ENCODE measurements at places on chromosomes 7 and 10. TPM values are rescaled to one million over a fixed set of nuclear protein-coding genes. Genes with fewer than 3 reads are reported as not detected.

DNA sequence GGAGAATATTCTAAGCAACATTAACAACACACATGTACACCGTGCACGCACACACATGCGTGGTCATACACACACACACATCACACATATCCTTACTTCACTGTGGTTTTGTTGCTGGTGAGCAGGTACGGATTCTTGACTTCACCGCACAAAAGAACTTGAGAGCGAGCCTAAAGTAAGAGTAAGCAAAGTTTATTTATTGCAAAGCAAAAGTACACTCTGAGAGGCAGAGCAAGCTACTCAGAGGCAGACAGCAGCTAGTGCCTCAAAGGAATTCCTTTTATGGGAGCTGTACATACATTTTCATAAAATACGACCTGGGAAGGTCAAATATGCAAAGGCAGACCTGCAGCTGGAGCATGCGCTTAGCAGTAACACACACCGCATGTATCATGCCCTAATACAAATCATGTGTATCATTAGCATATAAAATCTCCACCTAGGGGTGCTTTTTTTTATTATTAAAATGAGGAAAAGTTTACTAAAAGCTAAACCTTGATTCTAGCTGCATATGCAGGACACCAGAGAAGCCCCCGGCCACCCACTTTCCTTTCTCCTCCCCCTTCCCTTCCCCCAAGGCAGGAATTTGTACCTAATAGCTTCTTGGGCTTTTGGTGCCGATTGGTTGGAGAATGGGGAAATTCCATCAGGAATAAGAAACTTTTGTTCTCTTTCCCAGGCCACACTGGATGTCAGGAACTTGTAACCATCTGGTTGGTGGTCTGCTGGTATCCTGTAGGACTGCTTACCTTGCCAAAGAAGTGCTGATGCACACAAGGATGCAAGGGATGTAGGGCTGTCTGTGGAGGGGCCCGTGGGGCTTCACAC is 16.5 kb upstream of the GPR37 start:
- H3K4me1 ChIP-seq: peaks cover 15% of the 10 kb centered on the region
- no peak overlapping the region for H3K4me3 ChIP-seq
- H3K36me3 ChIP-seq: no peaks in the 10 kb centered on the region
- DNase-seq: no peak
- H3K27ac ChIP-seq: no peak overlapping the region
- no peaks in the 10 kb centered on the region for H3K27me3 ChIP-seq

The TWIST1 gene
- total RNA-seq: 22.3 TPM

DNA sequence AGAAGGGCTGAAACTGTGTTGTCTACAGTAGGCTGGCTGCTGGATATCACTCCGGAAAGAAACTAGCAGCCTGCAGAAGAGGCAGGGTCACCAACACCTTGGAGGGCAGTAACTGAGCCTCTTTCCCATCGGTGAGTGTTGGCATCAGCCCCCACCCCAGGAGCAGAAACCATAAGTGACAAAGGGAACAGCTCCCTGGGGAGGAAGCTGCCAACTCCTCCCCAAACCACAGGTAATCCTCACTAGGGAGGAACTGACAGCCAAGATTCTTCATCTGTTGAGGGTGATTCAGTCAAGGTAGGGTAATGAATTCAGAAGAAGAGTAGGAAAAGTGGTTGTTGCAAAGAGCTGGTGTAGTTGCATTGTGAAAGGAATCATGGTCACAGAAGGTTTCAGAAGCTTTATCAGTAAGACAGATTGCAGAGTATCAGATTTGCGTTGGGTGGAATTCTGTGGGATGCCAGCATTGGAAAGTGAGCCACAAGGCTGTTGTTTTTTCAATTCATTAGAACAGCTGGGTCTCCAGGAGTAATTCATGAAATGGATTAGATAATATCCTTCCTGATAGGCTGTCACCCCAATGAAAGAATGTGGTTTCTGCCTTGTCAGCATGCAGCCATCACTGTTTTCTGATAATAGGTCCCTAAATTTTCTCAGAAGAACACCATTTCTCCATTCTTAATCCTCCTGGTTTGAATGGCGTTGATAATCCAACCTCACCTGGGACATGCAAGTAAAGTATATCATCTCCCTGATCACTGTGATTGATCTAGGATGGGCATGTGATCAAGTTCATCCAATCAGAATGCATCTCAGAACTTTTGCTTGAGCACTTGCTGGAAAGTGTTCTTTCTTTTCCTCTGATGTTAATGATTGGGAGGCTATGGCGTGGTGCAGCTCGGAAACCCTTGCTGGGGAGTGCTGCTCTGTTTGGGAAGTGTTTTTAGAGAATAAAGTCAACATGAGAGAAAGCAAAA is 75.0 kb upstream of the CTBP2 start:
- peaks cover 26% of the 10 kb centered on the region for H3K4me1 ChIP-seq
- H3K4me3 ChIP-seq: no peak overlapping the region
- no peak for DNase-seq
- H3K27me3 ChIP-seq: no peaks in the 10 kb centered on the region
- H3K36me3 ChIP-seq: no peaks in the 10 kb centered on the region

The SPAM1 gene
- total RNA-seq: not detected

GRCh38 chr10:76547352-76547972 is 1090.1 kb downstream of the KCNMA1 start:
- no peaks in the 10 kb centered on the region for H3K36me3 ChIP-seq
- peak overlapping the region; percentile 44 for H3K4me3 ChIP-seq
- peaks cover 26% of the 10 kb centered on the region for H3K27me3 ChIP-seq
- DNase-seq: peak; percentile 100

The VAX1 gene
- total RNA-seq: 0.98 TPM

The CFAP46 gene
- not detected for total RNA-seq

- no peaks in the 10 kb centered on the region for H3K27me3 ChIP-seq
- peak; percentile 75 for DNase-seq
- H3K4me1 ChIP-seq: peaks cover 52% of the 10 kb centered on the region
- H3K36me3 ChIP-seq: peaks cover 3% of the 10 kb centered on the region
Observed at GRCh38 chr10:94038024-94038423, 44.3 kb downstream of the PLCE1 start.

The NEUROG3 gene
- total RNA-seq: not detected

The PNLIPRP1 gene
- total RNA-seq: not detected

- H3K4me3 ChIP-seq: peak overlapping the region; percentile 96
- peak overlapping the region; percentile 95 for H3K27ac ChIP-seq
- no peaks in the 10 kb centered on the region for H3K27me3 ChIP-seq
- H3K36me3 ChIP-seq: peaks cover 4% of the 10 kb centered on the region
- H3K4me1 ChIP-seq: peaks cover 52% of the 10 kb centered on the region
Observed at GRCh38 chr7:143379611-143380259, 1.4 kb upstream of the ZYX start.

DNA sequence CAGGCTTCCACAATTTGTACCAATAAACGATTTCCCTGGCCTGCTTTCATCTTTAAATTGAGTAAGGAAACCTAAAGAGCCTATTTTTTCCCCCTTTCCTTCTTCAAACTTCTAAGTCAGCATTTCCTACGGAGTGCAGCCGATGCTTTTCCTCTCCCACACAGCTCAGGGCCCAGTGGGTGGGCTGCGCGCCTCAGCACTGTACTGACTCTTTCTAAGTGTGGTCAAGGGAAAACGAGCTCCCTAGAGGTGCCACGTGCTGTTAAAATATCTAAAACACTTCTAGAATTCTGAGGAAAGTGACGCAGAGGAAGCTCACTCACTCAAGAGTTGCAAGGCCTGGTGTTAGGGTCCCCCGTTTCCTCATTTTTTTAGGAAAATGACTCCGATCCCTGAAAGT is 29.0 kb downstream of the STEAP1B start:
- no peaks in the 10 kb centered on the region for H3K36me3 ChIP-seq
- no peak overlapping the region for H3K4me3 ChIP-seq
- H3K4me1 ChIP-seq: no peaks in the 10 kb centered on the region
- no peak for DNase-seq
- no peak overlapping the region for H3K27ac ChIP-seq

GRCh38 chr10:112970021-112970420 is 20.0 kb downstream of the TCF7L2 start:
- H3K27me3 ChIP-seq: no peaks in the 10 kb centered on the region
- peaks cover 19% of the 10 kb centered on the region for H3K4me1 ChIP-seq
- H3K36me3 ChIP-seq: peaks cover 30% of the 10 kb centered on the region
- DNase-seq: no peak

DNA sequence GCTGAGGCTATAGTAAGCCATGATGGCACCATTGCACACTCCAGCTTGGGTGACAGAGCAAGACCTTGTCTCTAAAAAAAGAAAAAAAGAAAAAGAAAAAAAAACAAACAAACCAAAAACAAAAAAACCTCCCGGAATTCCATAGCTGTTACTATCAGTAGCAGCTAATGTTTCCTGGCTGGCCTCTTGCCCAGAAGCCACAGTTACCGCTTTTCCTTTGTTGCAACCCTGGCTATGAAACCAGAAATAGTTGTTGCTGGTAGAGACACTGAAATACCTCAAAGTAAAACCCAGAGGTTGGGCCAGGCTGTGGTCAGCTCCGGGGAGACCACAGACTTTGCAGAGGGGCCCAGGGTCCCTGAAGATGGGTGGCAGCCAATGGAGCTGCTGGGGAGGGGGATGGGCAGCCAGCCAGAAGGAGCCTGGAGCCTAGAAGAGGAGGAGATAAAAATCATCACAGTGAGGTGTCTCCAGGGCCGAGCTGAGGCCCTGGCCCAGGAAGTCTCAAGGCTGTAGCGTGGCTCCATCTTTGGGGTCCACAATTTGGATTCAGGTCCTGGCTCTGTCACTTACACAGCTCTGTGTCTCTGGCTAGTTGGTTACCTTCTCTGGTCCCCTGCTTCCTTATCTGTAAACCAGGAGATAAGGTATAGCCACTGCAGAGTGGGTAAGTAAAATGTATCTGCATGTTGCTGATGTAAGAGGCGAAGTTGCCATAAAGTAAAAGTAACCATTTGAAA is 3.4 kb upstream of the CHST12 start:
- H3K27me3 ChIP-seq: no peaks in the 10 kb centered on the region
- H3K4me1 ChIP-seq: peaks cover 22% of the 10 kb centered on the region
- H3K4me3 ChIP-seq: peak overlapping the region; percentile 37

DNA sequence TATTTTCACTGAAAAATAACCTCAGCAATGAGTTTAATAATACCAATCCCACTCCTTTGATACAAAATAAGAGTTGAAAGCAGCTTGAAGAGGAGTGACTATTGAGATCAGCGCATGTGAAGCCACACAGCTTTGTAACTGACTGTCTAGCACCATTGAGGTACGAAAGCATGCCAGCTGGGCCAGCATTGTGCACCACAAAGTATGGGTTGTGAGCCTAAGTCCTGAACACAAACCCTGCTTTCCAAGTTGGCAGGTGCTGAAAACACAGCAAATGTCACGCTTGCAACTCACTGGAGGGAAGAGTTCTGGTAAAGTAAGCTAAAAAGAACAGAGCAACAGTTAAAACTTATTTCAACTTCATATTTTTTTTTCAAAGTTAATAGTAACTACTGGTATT is 4.0 kb upstream of the FAM53B start:
- H3K36me3 ChIP-seq: no peaks in the 10 kb centered on the region
- no peak overlapping the region for H3K4me3 ChIP-seq
- H3K27me3 ChIP-seq: no peaks in the 10 kb centered on the region
- no peak overlapping the region for H3K27ac ChIP-seq

The OR2A7 gene
- total RNA-seq: 0.69 TPM

All from PC-3 (cell line).